Daoy (cell line): ENCODE measurements at places on chromosomes 3 and 15. TPM values are rescaled to one million over a fixed set of nuclear protein-coding genes. Genes with fewer than 3 reads are reported as not detected.

DNA sequence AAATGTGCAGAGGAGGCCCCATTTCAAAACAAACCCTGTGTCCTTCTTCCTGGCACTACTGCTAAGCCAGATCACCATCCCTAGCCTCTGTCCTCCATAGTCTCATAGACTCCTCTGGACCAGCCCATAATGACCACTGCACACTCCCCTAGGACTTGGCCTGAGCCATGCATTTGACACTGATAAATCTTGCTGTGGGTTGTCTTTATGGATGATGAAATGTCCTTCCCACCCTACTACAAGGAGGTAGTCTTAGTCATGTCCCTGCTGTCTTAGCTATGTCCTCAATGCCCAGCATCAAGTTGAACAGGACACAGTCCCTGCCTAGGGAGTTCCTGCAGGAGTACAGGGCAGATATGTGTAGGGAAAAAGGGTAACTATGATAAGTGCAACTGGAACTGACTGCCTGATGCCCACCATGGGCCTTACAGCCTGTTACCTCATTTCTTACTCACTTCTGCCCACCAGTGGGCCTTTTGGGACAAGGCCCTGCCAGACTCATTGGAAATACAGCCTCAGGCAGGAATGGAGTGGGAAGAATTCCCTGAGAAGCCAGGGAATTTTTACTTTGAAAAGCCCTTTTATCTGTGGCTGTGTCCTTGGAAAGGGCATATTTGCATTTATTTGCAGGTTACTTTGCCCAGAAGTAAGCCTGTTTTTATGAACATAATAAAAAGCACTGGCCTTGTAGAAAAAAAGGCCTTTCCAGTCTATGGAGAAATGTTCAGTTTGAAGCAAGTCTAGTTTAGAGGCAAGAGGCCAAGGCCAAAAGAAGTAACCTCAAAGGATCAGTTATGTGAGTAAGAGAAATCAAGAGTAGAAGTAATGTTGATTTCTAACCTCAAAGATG, 199.6 kb upstream of the EIF1B start:
- no peak for DNase-seq

DNA sequence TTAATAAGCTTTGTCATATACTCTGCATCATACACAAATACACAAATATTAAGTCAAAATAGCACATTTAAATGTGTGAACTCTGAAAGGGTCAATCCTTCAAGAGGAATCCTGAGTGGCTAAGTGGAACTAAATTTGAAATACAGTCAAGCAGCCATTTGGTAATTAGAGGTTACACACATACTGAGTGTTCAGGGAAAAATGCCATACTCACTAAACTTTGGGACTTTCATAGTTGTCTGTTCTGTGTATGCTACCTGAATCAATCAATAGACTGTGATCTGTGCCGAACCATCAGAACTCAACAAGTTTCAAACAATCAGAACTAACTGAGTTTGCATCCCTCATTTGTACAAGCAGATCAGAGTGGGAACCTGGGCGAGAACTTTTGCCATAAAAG, 15.3 kb downstream of the ANKRD28 start:
- no peak for DNase-seq

- DNase-seq = no peak
Measured at GRCh38 chr15:56353119-56353518, 12.1 kb upstream of the TEX9 start.

DNA sequence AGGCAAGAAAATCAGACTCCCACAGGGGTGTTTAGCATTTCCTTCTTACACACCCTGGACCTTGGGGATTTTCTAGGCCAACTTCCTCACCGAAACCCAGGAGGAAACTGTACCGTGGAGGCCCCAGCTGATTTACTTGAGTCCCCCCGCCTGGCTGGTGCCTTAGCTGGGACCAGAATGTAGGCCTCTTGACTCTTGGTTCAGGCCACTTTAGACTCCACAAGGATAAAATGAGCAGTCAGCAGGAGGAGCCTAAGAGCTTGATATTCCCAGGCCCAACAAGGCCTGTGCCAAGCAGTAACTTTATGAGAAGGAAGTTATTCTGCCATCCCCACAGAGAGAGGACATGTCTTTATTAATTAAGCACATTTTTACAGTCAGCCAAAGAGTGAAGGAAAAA, 4.6 kb upstream of the APBA2 start:
- DNase-seq = no peak

DNA sequence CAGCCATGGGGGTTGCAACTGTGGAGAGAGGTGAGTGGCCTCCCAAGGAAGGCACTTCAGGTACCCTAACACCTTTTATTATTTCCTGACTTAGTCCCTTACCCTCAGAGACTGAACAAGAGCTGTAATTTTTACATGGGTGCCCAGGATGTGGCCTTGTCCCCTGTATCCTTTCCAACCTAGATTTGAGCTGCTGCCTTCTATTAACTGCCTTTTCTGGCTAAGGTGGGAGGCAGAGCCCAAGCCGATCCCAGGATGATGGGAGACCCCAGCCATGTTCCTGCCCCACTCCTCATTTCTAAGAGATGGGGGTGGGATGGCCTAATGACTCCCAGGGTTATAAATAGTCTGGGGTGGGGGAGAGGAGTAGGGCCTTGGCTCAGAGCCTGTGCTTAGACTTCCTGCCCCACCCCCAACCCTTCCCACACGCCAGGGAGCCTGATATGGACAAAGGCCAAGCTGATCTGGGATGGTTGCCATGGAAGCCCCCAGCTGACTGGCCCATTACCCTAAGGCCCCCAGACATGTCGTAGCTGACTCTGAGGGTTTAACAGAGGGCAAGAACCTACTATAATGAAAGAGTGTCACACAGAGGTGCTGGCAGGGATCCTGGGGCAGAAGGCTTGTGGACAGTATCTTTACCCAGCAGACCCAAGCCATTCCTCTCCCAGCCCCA, 1.9 kb downstream of the KLHDC8B start:
- peak; percentile 23 for DNase-seq

- DNase-seq = no peak
Measured at GRCh38 chr3:64244011-64244942, 19.0 kb upstream of the PRICKLE2 start.

GRCh38 chr3:50815844-50816243, 141.1 kb downstream of the DOCK3 start:
- DNase-seq = no peak

GRCh38 chr3:116815831-116816588, 106.4 kb downstream of the TUSC7 start:
- DNase-seq = no peak

GRCh38 chr15:98774756-98775497, 126.6 kb downstream of the IGF1R start:
- DNase-seq = no peak

DNA sequence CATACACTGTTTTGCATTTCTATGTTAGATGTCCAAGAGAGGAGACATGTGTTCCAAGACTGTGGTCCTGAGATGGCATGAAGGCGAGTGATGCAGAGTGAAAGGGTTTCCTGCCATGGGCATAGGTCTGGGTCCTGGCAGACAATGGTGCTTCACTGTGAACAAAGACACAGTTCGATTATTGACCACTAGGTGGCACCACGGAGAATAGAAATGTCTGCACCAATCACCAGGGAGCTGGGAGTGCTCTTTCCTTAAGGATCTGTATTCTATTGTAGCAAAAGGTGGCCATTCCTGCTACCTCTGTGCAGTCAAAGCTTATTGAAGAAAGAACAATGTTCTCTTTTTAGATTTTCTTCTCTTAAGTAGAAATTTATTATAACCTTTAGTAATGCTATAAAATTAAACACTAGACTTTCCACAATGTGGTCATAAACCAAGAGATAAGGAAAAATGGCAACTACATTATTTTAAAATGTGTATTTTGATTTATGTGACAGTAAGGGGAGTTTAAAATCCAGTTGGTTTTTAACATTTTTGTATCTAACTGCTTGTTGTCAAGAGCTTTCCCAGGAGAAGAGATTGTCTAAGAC, 88.7 kb downstream of the GABRG3 start:
- peak; percentile 24 for DNase-seq

- no peak for DNase-seq
Measured at GRCh38 chr15:48222627-48223026, 16.5 kb downstream of the SLC12A1 start.

GRCh38 chr3:192281207-192281880, 446.0 kb downstream of the FGF12 start:
- DNase-seq = no peak

DNA sequence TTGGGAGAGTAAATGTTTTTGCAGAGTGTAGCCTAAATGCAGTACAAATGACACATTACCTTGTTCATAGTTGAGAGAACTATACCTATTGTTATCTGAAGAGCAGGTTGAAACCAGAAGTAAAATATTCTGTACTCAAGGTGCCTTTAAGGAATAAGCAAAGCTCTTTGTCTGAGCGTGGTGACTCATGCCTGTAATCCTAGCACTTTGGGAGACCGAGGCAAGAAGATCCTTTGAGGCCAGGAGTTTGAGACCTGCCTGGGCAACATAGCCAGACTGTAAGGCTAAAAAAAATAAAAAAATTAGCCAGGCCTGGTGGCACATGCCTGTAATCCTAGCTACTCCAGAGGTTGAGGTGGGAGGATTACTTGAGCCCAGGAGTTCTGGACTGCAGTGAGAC, 2.2 kb upstream of the RNF13 start:
- no peak for DNase-seq

DNA sequence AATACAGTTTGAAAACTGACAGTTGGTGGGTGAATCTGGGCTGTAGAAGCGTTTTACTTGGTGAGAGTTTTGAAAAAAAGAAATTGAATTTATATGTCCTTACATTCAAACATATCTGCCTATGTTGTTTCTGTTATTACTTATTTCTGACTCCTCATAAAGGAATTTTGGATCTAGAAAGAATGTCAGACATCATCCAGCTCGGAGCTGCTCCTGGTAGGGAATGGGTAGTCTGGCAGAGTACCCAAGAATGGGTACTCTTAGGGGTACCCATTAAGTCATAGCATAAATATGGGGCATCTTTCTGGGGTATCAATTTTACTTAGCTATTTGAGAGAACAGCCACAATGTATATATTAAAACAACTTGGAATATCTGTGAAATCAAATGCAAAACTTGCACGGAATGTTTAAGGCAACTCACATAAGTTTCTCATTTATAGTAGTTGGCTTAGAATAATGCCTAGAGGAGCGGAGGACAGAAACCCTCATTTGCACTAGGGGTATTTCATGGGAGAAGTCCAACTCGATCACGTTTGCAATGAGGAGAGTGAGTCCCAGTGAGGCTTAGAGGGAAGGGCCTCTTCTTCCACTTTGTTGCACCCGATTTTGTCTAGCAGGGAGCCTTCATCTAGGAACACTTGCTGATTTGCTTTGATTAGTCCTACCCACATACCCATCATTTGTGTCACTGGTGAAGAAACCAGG, 2.4 kb upstream of the LARP6 start:
- DNase-seq = peak; percentile 17

DNA sequence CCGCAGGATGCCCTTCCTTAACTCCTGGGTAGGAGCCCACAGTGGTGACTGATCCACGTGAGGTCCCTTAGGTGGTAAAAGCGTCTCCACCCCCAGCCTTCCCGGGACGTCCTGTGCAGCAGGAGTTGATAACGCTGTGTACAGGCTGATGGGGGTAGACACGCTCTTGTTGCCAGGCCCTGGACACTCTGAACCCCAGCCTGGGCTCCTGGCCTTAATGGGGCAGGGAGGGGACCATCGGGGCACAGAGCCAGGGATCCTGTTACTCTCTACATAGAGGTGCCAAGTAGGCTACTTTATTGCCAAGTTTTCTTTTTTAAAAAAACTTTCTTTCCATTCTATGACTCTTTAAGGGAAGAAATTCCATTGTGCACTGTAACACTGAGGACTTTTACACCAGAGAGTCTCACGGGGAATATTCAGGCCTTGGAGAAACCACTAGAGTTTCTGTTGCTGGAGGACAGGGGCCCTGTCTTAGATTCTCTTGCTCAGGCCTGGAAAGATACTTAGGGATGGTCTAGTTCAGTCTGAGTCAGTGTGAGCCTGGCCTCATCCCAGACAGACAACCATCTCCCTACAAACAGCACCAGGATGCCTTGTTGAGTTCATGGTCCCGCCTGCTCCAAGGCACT, 104.3 kb upstream of the RNU6-1 start:
- no peak for DNase-seq

DNA sequence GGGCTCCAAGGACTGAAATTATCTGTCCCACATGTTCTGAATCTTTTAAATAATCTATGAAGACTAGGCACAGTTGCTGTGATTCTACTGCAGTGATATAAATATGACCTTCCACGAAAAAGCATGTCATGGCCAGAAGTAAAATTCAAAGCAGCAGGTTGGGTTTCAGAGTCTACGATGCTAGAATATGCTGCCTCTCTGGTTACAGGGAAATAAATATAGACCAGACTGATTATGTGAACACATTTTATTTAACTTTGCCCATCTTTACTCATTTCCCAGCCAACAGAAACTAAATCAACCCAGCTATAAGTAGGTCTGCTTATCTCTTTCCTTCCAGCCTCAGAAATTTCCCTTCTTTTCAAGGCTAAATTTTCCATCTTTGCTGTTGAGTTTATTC, 19.9 kb upstream of the TM6SF1 start:
- no peak for DNase-seq

DNA sequence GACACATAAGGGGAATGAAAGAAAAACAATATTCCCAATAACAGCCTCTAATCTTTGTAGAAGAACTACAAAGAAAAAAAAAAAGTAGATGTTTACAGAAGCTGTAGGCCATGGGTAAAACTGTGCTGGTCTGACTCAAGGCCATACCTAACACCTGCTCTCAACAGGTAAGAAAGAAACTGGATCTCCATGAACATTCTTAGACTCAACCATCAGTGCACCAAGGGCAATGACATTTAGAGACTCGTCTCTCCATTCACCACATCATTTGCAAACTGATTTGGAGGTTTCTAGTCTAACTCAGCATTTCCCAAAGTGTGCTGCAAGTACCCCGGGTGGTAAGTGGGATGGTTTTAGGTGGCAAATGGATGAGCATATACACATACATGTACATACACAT, 164.2 kb downstream of the FOXP1 start:
- no peak for DNase-seq

DNA sequence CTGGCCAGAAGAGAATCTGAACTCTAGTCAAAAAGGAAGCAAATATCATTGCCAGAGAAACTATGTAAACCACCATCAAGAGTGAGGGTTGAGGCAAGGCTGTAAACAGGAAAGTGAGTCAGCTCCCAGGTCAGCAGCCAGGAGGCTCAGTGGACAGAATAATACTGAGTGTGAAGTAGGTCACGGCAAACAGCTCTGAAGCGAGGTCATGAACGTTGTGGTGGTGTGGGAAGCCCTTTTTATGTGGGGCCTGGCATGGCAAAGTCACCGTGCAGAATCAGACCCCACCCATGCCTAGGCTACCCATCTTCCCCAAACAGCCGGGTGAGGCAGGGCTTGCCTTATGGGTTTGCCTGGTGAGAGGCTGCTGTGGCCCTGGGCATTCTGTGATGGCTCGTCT, 43.9 kb downstream of the THBS1 start:
- peak; percentile 81 for DNase-seq

Gene TMEM62
- total RNA-seq = 10.1 and 18.6 TPM in 2 replicates

Gene IL17RB
- 1.9 and 3.1 TPM in 2 replicates for total RNA-seq

Gene ATP13A4
- total RNA-seq = not detected in 2 replicates

Gene THSD4
- total RNA-seq = 3.4 and 5.4 TPM in 2 replicates

Gene AGBL1
- total RNA-seq = not detected in 2 replicates

Gene ADCY5
- 0.06 TPM in 1 of 2 replicates, not detected in the other for total RNA-seq

Gene FBLN2
- total RNA-seq = 8.8 and 17.9 TPM in 2 replicates

Gene HIGD1A
- 183 and 256 TPM in 2 replicates for total RNA-seq

Gene ETFA
- total RNA-seq = 104 and 110 TPM in 2 replicates
